ENCODE measurements at places on chromosomes 1 and 21.
A peak's percentile ranks its signal among the peaks of the same experiment; 100 is the strongest.

- DNase-seq: no peak
Observed at GRCh38 chr1:210412240-210412639, 83.5 kb downstream of the HHAT start.

- no peak for DNase-seq
Observed at GRCh38 chr1:18400347-18401102, 80.2 kb upstream of the KLHDC7A start.

- DNase-seq: no peak
Observed at GRCh38 chr1:171166361-171166760, 18.7 kb upstream of the FMO2 start.

GRCh38 chr1:101311146-101311920, 74.5 kb downstream of the S1PR1 start:
- DNase-seq: no peak

DNA sequence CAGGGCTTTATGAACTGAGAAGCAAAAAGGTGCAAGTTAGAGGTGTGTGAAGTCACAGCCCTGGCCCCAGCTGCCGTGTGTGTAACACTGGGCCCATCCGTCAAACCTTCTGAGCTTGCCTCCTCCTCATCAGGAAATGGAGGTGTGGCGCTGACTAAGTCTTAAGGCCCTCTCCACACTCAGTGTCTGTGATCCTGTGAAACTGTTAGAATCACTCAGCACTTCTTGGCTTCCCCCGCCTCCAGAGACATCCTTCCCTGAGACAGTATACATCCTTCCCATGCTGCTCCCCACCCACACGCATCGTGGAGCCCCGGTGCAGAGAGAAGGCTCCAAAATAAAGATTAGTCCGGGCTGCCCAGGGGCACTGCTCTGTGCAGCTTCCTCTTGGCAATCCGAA, 33.3 kb downstream of the LRP8 start:
- DNase-seq: peak; percentile 62

DNA sequence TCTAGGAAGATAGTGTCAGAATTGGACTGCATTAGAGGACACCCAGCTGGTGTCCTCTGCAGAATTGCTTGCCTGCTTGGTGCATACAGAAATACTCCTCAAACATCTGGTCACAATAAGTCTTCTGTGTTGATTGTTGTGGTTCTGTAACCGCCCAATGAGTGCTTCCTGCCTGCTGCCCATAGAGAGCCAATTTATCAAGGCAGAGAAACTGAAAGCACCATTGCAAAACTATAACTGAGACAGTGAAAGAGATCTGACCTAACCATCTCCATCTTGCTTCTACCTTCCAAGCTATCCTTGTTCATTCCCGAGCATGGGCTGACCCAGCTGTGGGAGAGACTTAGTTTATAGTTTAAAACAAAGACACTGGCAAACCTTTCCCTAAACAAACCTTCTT, 462.4 kb upstream of the RGS18 start:
- DNase-seq: no peak

DNA sequence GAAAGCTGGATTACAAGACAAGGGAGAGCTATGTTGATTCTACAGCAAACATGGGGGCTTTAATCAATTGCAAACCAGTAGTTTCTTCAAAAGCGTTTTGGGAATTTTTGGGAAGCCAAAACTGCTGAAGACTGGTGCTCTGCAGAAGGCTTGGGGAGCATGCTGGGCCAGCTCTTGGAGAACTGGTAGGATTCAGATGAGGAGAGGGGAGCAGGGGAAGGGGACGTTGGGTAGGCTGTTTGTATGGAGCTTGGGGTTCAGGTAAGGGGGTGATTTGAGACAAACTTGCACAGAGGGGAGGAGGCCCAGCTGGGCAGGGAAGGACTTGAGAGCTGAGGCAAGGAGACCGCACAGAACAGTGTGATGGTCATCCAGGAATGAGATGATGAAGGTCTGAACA, 2.6 kb upstream of the MYOG start:
- no peak for DNase-seq

DNA sequence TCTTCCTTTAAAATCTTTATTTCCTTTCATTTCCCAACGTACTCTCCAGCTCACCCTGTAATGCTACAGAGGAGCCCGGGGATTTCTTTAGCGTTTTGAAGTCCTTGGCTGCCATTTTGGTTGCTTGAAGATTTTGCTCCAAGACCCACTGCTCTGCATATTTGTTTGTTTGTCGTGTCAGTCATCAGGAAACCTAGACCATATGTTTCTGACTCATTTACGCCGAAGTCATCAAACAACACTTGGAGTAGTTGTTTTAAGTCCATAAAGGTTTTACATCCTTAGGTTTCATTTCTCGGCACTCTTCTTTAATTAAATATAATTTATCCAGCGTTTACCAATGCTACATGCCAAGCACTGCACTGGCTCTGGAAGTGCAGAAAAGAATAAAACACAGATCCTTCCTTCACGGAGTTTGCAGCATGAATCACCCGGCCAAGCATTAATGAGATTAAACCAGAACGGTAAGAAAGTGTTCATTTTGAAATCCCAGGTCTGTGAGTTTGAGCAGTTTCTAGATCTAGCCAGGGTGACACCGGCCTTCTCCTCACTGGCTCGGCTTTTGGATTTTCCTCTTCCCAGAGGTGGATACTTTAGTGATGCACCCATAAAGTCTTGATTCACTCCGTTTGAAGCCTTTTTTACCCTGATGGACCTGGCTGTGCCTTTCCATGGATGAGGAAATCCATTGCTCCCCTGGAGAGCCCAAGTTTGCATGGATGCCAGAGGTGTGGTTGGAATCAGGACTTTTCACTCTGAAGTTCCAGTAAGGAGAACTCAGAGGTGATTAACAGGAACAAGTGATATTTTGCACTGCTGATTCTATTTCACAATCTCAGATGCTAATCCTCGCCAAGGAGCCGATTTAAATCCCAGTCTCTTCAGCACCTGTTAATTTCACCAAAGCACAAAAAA, 109.3 kb downstream of the KAZN start:
- no peak for DNase-seq

- no peak for DNase-seq
Observed at GRCh38 chr1:33626801-33627200, 154.4 kb downstream of the ZSCAN20 start.

- DNase-seq: no peak
Observed at GRCh38 chr1:89195476-89195875, 3.3 kb downstream of the GBP4 start.

- DNase-seq: no peak
Observed at GRCh38 chr1:25056536-25056935, 126.5 kb upstream of the RUNX3 start.

DNA sequence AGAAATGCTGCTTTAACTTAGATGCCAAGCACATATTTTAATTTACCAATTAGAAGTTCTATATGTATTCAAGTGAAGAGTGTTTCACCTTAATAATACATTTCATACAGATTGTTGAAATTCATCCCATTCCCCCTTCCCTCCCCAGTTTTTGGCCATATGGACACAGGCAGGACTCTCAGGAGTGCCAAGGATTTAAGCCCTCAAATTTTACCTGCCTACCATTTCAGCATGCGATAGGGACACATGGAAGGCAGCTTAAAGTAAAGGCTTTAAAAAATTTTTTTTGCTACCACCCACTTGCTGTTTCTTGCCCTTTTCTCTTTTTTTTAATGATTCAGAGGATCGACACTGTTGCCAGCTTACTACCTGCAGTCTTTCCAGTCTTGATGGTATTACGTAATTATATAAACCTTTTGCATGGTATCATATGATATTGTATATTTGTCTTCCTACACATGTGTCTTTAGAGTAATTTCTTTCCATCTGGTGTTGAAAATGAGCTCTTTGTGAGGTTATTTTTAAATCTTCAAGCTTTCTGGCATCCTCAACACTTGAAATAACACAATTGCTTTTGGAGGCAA, 7.0 kb downstream of the EPB41 start:
- DNase-seq: no peak

- DNase-seq: no peak
Observed at GRCh38 chr1:23462766-23463165, 21.2 kb downstream of the ASAP3 start.

DNA sequence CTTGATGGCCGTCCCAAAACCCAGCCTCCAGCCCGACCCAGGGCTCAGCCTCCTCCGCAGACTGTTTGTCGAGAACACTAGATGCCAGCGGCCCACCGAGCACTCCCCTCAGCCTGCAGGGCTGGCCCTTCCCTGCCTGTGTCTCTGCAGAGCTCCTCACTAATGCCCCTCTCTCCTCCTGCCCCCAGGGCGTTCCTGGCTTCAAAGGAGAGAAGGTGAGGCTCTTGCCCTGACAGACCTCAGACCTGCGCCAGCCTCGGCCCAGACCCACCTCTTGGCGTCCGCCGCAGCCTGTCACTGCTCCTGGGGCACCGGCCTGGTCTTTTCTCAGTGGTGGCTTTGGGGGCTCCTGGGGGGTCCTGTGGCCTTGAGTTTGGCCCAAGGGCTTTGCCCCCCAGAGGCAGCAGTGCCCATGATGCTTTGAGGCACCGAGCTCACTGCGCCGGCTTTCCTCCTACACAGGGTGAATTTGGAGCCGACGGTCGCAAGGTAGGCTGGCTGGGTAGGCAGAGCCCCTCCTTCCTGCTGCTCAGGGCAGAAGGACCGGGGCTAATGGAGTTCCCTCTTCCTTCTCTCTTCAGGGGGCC, 18.4 kb downstream of the COL6A2 start:
- DNase-seq: no peak

DNA sequence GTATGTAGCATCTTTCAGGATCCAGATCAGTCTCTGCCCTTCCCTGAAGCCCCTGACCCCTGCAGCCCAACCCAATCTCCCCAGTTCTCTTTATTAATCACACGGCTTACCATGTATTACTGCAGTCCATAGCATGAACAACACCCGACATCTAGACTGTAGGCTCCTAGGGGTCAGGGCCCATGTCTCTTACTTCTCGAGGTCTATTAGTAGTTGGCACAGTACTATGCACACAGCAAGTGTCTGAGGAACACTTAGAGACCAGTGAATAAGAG, 27.1 kb downstream of the CAMK1G start:
- no peak for DNase-seq

DNA sequence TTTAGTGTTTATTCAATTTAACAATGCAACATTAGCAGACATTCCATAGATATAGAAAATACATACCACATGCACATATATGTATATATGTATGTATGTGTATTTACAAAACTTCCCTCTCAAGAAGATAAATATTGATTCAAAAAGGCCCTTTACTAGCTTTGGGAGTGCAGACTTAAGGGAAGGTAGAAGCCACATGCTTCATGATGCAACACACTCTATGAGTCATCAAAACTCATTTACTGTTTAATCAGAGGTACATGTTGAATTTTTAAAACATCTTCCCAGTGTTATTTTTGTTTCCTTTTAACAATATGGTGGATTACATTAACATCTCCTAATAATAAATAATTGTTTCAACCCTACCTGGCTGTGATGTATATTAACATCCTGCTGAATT, 61.4 kb upstream of the KIRREL1 start:
- DNase-seq: no peak

DNA sequence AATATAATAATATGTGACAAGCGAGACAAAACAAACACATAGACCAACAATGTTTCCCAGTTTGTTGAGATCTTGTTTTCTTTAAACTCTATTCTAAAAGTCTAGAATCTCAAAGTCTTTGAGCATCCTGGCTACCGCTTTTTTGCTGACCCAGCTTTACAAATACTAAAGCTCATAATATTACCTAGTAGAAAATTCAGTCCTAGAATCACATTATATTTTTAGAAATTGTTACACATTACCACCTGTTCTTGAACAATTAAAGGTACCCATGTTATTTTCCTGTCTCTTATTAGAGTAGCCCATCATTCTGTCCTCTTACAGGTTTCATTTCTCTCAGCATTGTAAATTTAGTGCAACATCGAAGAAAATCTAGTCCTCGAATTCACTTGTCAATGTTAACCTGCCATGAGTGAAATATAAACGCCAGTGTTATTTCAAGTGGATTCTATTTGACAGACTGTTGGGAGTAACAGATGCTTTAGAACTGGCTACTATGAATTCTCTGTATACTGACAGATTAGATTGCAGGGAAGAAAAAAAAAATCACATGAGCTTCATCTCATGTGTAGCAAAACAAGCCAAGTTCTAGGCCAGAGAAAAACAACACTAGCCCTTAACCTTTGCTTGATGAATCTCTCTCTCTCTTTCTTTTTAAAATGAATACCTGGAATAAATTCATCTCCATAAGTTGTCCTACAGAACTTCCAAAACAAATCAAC, 851.2 kb upstream of the ADAMTS5 start:
- DNase-seq: no peak

DNA sequence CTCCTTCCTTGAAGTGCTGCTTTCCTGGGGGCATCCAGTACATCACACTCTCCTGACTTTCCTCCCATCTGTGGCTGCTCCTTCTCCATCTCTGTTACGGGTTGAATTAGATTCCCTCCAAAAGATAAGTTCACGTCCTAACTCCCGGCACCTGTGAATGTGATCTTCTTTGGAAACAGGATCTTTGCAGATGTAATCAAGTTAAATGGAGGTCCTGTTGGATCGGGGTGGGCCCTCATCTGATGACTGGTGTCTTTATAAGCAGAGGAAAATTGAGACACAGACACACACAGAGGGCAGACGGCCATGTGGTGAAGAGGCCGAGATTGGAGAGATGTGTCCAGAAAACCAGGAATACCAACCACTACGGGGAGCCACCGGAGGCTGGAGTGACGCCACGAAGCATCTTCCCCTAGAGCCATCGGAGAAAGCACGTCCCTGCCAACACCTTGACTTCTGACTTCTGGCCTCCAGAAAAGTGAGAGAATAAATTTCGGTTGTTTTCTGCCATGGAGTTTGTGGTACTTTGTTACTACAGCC, 36.0 kb downstream of the ZBTB18 start:
- no peak for DNase-seq

DNA sequence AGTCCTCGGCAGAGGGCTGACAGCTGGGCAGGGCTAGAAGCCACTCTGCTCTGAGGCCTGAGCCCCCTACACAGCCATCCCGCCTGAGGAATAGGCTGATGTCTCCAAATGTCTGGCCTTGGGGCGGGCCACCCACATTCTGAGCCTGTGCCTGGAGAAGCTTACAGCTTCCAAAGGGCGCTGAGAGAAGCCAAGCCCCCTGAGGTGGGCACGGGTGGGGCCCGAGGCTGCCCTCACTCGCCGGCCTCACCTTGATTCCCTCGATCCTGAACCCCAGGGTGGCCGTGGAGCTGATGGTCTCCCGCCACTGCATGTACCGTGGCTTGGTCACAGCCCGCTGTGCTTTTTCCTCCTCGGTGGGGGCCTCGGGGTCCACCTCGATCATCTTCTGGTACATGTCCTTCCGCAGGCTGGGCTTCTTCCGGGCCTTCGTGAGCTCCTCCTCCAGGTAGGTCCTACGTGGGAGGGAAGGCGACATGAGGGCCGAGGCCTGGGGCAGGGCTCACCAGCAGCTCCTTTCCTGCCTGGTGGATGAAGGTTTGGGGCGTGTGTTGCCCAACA, 93.2 kb downstream of the STUM start:
- DNase-seq: no peak

DNA sequence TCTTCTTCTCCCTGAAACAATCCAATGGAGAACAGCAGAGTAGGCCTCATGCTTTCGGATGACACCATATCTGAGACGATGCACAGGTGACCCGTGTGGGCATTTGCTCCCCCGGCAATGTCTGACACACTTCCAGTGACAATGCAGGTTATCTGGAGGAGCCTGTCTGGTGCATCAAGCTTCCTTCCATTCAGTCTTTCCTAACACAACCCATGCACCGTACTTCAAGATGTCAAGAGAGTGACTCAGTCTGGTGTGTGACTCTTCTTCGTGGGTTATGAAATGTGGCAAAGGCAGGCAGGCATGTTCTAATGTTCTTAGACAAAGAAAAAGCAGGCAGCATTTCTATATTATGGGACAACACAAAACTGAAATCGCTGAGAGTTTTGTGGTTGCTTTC, 159.1 kb downstream of the EDEM3 start:
- peak; percentile 22 for DNase-seq
